Activated CD8-positive, alpha-beta memory T cell treated with anti-CD3 and anti-CD28 coated beads, Interleukin-2, amount 10 ng/mL, durations not matched to agents 7 days and 5 days (primary cell): ENCODE measurements at places on chromosomes 16 and 17.

DNA sequence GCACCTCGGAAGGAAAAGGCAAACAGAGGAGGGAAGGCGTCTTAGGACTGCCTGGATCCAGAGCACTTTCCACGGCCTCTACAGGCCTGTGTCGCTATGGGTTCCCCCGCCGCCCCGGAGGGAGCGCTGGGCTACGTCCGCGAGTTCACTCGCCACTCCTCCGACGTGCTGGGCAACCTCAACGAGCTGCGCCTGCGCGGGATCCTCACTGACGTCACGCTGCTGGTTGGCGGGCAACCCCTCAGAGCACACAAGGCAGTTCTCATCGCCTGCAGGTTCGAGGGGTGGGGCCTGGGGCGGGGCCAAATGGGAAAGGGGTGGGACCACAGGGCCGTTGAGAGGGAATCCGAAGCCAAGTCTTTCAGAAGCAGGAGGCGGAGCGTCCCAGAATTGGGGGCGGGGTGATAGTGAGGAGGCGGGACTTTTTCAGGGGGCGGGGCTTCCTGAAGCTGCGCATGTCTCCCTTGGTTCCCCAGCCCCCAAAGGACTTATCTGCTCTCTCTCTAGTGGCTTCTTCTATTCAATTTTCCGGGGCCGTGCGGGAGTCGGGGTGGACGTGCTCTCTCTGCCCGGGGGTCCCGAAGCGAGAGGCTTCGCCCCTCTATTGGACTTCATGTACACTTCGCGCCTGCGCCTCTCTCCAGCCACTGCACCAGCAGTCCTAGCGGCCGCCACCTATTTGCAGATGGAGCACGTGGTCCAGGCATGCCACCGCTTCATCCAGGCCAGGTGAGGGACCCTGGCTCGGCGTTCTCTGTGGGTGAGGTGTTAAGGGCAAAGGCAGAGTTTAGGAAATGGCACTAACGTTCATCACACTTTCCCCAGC, 939 bp downstream of the BCL6B start:
- peak; percentile 98 for DNase-seq

GRCh38 chr16:29009050-29009837, 24.4 kb downstream of the LAT start:
- peak; percentile 63 for DNase-seq

- DNase-seq: no peak
These were observed 3.0 kb upstream of the SLFN5 start for GRCh38 chr17:35239823-35240222.

GRCh38 chr17:73782641-73783381, 138.6 kb upstream of the SDK2 start:
- DNase-seq: no peak

DNA sequence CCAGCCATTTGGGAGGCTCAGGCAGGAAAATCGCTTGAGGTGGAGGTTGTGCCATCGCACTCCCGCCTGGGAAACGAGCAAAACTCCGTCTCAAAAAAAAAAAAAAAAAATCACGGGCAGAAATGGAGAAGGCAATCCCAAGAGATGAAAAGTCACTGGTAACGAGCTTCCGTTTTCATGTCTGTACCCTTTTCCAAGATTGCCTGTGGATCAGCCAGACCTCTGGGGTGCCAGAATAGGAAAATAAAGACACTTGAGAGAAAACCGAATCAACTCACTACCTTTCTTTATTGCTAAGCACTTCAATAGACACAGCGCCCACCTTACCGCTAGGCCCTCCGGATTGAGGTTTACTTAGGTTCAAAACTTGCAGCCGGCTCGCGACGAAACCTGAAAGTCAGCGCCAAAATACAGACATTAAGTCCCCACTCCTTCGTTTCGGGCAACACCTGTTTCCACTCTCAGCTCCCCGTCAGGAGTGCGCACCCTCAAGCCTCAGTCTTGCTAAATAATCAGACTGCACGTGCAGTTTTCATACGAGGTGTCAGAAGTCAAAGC, 970 bp upstream of the TRAF7 start:
- peak; percentile 58 for DNase-seq

- DNase-seq: no peak
These were observed 15.8 kb downstream of the MEOX1 start for GRCh38 chr17:43645765-43646481.

DNA sequence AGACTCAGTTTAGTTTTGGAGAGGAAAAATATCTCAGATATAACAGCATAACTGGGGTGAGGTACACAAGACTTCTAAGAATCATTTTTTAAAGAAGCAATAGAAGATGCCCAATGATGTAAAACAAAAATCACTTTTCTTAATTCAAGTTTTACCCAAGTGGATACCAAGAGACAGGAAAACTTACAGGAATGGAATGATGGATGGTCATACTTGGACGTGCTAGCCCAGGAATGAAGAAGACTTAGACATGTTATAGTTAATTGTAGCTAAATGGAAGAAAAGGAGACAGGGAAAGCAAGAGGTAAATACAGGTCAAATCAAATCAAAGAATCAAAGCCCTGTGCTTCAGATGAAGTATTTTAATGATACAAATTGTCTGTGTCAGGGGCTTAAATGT, 312.7 kb upstream of the KCNJ16 start:
- DNase-seq: no peak

- no peak for DNase-seq
These were observed 108.7 kb downstream of the SMG6 start for GRCh38 chr17:2194889-2195335.

- no peak for DNase-seq
These were observed 29.0 kb upstream of the IRF8 start for GRCh38 chr16:85869785-85870558.

GRCh38 chr17:81027591-81028505, 7.1 kb upstream of the BAIAP2 start:
- no peak for DNase-seq

GRCh38 chr17:45292696-45293412, 24.0 kb downstream of the MAP3K14 start:
- DNase-seq: no peak

- no peak for DNase-seq
These were observed 27.0 kb downstream of the ZFPM1 start for GRCh38 chr16:88479793-88480760.

GRCh38 chr16:66344533-66345145, 21.9 kb upstream of the CDH5 start:
- DNase-seq: no peak

DNA sequence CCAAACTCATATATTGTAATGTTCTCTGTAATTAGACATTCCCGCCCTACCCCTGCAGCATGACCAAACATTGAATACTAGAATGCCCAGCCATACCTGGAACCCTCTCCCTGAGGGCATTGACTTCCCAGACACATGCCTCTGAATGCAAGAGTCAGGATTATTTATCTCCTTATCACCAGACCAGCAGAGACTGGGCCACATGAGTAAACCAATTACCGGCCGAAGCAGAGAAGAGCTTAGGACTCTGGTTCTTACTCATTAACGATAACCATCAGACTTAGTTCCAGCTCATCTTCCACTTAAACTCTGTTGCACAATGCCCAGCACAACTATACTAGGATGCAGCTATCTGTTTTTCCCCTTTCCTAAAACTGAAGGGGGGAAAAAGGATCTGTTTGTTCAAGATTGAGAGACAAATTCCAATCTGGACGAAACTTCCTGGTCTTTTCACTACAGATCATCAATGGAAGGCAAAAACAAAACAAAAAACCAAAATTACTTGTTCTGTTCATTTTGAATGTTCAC, 88.2 kb upstream of the CORO6 start:
- no peak for DNase-seq

- no peak for DNase-seq
These were observed 21.4 kb downstream of the CCDC102A start for GRCh38 chr16:57514791-57515600.

GRCh38 chr16:67170168-67170948, at the start of gene NOL3:
TSS of gene NOL3 (plus strand) at chr16:67170538.
- peak; percentile 73 for DNase-seq

GRCh38 chr16:74169687-74170376, 126.8 kb upstream of the PSMD7 start:
- no peak for DNase-seq

- DNase-seq: no peak
These were observed 13.5 kb downstream of the CDIP1 start for GRCh38 chr16:4525069-4525468.

DNA sequence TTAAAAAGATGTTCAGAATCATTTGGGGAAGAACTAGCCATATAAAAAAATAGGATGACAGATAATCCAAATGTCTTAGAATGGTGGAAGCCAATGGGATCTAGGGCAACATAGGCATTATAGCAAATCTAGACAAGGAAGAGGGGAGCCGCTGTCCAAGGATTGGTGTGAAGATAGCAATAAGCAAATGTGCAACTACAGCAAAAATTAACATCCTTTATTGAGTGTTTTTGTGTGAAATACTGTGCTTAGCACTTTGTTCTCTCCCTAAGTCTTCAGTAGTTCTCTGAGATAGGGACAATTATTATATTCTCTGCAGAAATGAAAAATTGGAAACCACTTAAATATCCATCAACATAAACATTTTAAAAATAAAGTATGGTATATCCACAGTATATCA, 177.0 kb downstream of the PHKB start:
- no peak for DNase-seq

DNA sequence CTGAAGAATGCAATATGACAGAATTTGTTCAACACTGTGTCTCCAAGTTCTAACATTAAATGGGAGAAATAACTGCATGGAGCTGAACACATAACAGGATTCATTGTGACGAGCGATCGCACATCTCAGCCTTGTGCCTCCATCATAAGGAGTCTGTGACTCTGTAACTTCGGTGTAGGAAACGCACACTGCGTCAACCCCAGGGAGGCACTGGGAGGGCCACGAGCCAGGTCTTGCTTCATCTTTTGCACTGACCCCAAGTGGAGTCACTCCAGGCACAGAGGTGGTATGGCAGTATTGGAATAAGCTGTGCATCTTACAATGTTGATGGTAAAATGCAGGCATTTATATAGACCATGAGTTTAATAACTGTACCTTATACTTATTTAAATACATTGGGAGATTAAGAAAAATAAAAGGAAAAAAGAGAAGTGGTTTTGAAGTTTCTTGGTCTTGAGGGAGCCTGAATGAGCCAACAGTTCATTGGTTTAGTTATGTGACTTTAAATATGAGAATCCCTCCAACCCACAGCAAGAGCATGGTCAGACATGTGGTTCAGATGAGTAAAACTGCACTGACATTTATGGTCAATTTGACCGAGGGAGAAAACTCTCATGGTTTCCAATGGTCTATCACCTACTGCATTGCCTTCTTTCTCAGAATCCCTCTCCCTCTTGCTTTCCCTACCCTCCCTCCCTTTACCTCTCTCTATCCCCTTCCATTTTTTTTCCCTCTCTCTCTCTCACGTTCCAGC, 5.7 kb upstream of the PMP22 start:
- no peak for DNase-seq

DNA sequence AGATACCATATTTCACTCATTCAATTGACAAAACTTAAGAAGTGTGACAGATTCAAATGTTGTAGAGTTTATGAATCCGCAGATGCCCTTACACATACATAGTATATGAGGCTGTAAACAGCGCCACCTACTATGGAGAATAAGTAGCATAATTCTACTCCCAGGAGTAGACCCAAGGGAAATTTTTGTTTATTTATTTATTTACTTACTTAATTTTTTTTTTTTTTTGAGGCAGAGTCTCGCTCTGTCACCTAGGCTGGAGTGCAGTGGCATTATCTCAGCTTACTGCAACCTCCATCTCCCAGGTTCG, 35.5 kb downstream of the GAN start:
- no peak for DNase-seq

DNA sequence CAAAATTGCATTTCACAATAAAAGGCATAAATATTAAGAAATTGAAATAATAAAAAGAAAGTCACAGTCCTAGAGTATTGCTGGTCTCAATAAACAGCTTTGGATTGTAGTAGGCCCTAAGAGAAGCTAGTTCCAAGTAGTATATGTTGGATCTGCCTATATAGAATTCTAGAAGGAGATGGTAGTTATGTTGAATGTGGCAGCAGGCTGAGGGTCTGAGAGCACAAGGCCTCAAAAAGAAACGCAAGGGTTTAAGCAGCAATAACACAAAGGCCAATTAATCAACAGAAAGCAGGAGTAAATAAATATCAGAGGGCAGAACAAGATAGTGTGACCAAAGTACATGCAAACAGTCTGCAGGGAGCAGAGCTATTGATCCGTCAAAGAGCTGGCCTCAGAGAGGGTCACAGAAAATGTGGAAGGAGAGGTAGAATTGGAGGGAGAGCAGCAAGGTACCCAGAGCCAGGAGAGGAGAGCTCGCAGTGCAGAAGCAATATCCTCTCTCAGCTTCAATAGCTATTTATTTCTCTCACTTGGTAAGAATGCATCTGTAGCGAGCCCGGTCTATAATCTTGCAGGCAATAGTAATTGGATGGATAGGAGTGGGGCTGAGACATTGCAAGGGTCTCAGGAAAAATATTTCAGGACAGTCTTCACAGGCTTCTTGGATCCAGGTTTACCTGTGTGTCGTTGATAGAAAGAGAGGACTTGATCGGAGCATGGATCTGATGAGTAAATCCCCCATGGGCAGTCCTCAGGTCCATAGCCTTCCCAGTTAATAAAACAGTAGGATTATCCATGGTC, 25.1 kb upstream of the MED13 start:
- DNase-seq: no peak

DNA sequence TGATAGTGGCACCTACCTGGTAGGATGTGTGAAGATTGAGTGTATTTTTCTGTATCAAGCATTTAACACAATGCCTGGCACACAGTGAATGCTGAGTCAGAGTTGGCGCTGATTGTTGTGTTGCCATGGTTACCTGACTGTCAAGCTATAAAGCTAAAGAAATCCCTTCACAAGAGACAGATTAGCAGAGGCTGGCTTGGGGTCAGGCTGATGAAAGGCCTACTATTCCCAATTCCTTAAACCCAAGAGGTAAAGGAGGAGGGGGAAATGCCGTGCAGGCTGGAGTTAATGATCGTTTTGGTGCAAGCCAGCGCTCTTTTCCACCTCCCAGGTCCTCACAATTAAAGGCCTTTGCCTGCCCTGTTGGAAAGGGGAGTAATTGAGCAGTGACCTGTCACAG, 5.9 kb downstream of the CLEC19A start:
- DNase-seq: no peak

DNA sequence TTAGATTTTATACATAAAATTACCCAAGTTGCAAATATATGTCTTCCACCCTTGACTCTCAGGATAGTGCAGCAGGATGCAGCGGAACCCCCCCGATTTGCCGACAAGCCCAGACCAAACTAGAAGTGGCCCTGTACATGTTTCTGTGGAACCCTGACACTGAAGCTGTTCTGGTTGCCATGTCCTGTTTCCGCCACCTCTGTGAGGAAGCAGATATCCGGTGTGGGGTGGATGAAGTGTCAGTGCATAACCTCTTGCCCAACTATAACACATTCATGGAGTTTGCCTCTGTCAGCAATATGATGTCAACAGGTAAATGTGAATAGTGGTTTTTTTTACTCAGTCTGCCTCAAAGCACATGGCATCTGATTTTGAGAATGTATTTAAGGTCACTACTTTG, 70.7 kb downstream of the OMG start:
- no peak for DNase-seq

DNA sequence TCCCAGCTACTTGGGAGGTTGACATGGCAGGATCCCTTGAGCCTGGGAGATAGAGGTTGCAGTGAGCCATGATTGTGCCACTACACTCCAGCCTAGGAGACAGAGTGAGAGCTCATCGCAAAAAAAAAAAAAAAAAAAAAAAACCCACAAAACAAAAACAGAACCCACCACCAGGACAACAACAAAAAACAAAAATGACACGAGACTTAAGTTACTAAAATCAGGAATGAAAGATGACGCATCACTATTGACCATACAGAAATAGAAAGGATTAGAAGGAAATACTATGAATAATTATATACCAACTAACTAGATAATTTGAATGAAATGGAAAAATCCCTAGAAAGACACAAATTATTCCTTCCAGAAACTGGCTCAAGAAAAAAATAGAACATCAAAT, 432.4 kb upstream of the PMFBP1 start:
- DNase-seq: no peak
